Posterior vena cava (tissue), 2 donors: ENCODE measurements at places on chromosomes 16 and 17. TPM values are rescaled to one million over a fixed set of nuclear protein-coding genes. Genes with fewer than 3 reads are reported as not detected.

CFAP97D1 gene
- not detected for total RNA-seq

SLFN14 gene
- not detected for total RNA-seq

TOM1L1 gene
- 4.7 TPM for total RNA-seq

TM4SF5 gene
- total RNA-seq, result not detected

ZNF423 gene
- 29.3 TPM for total RNA-seq

GUCY2D gene
- total RNA-seq, result not detected

IRX6 gene
- 0.67 TPM for total RNA-seq

SCGB1C2 gene
- total RNA-seq, result not detected

WSCD1 gene
- 6.0 TPM for total RNA-seq

TMEM132E gene
- total RNA-seq, result 0.42 TPM

HID1 gene
- total RNA-seq, result 13.0 TPM

PDILT gene
- total RNA-seq, result not detected

ADGRG1 gene
- 28.0 TPM for total RNA-seq

OTOP3 gene
- not detected for total RNA-seq

RNF43 gene
- total RNA-seq, result not detected

ALG1 gene
- 16.4 TPM for total RNA-seq

CDC42EP4 gene
- total RNA-seq, result 45.1 TPM

GEMIN4 gene
- 12.5 TPM for total RNA-seq

CSH1 gene
- not detected for total RNA-seq

SLC5A2 gene
- not detected for total RNA-seq

ZDHHC7 gene
- total RNA-seq, result 34.0 TPM

ALOX12B gene
- total RNA-seq, result not detected

PRAC2 gene
- not detected for total RNA-seq

MRM1 gene
- total RNA-seq, result 3.8 TPM

TBC1D3I gene
- not detected for total RNA-seq

TMEM220 gene
- total RNA-seq, result 11.8 TPM

PRR35 gene
- not detected for total RNA-seq

SMARCD2 gene
- 76.9 TPM for total RNA-seq

PRR15L gene
- total RNA-seq, result not detected

VAT1L gene
- 0.23 TPM for total RNA-seq

PRR11 gene
- total RNA-seq, result 0.81 TPM

ACSM2A gene
- total RNA-seq, result not detected

QPRT gene
- total RNA-seq, result 1.7 TPM

CHAD gene
- total RNA-seq, result not detected

NUDT16L1 gene
- total RNA-seq, result 10.7 TPM

TBC1D3E gene
- total RNA-seq, result not detected

KRTAP16-1 gene
- not detected for total RNA-seq

KRTAP9-8 gene
- not detected for total RNA-seq

OR1D2 gene
- not detected for total RNA-seq

SLC47A2 gene
- total RNA-seq, result not detected

SLC6A4 gene
- total RNA-seq, result not detected

PPM1E gene
- 0.19 TPM for total RNA-seq

ZNF646 gene
- total RNA-seq, result 11.7 TPM

NXN gene
- total RNA-seq, result 34.8 TPM

CLDN9 gene
- not detected for total RNA-seq
